Foreskin keratinocyte (primary cell): ENCODE measurements at places on chromosomes 1 and 21.

DNA sequence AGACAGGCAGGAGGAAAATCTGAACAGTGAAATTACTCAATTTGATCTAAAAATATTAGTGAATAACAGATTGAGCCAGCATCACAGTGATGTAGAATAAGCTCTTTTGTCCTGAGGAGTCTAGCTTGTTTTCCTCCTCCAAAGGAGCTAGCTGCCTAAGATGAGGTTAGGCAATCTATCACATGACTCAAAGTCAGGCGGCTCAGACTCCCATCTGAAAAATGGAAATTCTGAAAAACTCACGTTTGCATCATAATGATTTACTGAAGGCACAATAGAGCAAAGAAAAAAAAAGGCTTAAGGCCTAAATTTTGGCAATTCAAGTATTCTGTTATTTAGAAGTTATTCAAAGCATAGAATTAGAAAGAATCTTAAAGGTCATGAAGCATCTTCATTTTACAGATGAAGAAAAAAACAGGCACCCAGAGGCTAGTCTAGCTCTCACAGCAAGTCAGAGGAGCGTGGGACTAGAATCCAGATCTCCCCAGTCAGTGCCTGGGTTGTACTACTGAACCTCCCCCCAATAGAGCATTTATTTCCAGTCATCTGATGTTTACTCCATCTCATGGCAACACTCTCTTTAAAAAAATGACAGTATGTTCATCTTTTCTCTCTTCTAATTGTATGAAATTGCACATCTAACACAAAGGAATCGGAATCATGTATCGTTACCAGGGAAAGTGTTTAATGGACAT, 62.5 kb upstream of the ATF3 start:
- DNase-seq: no peak

- DNase-seq: peak; percentile 66
These were observed 46.9 kb downstream of the DOP1B start for GRCh38 chr21:36203603-36203889.

DNA sequence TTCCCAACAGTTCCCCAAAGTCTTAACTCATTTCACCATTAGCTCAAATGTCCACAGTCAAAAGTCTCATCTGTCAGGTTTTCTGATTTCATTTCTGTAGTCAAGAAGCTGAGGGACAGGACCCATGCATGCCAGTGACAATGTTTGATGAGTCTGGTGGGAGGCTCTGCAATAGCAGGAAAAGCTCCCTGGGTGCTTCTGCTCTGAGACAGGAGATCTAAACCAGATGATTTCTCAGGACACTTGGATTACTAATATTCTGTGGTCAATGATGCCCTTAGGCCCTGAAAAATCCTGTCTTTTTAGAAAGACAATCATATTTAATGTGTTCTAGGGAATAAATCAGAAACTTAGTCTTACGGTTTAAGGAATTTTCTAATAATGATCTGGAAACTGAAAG, 56.4 kb downstream of the PCBP3 start:
- DNase-seq: no peak

GRCh38 chr1:199020904-199021303, 382.1 kb downstream of the PTPRC start:
- no peak for DNase-seq

GRCh38 chr1:176682830-176683535, 220.0 kb downstream of the PAPPA2 start:
- DNase-seq: no peak

DNA sequence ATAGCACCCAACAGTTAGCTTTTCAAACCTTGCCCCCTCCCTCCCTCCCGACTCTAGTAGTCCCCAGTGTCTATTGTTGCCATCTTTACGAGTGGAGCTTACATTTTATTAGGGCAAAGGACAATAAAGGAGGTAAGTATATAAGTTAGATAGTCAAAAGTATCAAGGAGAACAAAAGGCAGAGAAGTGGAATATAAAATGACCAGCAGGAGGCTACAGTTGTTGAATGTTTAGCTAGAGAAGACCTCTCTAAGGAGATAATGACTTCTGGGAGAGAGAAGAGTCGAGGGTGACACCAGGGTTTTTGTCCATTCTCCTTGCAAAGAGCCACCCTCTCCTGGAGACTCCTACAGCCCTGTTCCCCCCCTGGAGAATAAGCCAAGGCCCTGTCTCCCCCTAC, 48.7 kb downstream of the SYT6 start:
- no peak for DNase-seq

DNA sequence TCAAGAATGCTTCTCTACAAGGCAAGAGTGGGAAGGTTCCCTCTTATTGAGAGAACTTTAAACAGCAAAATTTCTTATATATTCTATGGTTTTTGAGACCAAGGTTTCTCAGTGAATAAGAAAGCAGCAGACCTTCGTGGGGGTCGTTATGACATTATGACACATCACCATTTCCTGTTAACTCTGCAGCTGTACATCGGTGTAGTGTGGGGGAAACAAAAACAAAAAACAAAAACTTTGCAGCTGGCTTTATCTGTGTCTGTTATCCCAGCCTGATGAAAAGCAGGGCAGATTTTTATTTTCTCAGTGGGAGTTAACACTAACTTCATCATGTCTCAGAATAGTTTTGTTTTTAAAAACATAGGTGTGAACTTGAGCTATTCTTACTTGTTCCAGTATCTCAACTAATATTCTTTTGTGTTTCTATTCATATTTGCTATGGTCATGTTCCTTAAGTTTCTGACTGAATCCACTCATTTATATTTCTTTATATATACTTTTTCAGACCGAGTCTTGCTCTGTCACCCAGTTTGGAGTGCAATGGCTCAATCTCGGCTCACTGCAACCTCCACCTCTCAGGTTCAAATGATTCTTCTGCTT, 2.1 kb downstream of the SDE2 start:
- no peak for DNase-seq

DNA sequence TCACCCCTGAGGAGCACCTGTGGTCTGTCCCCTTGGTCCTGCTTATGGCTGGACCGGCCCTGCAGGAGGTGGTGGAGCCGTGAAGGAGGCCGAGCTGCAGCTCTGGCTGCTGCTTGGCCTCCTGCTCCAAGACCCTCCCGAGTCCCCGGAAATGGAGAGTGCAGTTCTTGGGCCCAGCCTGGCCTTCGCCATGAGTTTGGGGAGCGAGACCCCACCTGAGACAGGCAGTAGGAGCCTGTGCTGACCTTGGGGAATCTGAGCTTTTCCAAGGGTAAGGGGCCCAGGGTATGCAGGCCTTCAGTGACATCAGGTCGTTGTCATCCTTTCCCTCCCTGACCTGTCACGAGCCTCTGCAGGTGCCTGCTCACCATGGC, 14.1 kb downstream of the TMEM201 start:
- DNase-seq: no peak

GRCh38 chr1:186014370-186015037, 280.3 kb downstream of the HMCN1 start:
- DNase-seq: no peak

DNA sequence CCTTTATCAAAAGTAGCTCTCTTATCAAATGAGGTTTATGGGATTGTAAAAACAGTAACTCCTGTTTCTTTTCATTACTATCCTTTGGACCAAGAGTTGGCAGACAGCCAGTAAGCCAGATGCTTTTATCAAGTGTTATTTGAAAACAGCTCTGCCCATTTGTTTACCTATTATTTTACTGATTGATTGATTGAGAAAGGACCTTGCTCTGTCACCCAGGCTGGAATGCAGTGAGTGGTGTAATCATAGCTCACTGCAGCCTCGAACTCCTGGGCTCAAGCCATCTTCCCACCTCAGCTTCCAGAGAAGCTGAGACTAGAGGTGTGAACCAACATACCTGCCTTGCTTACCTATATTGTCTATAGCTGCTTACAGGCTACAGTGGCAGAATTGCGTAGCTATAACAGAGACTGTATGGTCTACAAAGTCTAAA, 3.6 kb downstream of the PRKAB2 start:
- no peak for DNase-seq

DNA sequence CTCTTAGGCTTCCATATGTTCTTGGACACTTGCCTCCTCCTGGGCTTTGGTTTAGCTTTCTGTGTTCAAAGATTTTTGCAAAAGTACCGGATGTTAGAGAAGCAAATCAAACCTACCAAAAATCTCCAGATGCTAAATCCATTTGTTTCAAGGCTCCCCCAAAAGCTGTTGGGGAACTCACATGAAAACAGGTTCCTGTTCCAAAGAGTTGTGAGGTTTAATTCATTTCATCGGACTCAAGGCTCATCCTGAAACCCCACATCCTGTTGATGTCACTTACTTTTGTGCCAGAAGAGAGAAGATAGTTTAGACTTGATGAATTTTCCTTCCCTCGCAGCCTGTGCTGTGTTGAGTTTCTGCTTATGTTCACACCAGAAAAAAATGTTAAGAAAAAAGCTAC, 41.7 kb upstream of the RXRG start:
- DNase-seq: no peak

- DNase-seq: no peak
These were observed at the start of gene ARHGEF2 for GRCh38 chr1:155978325-155978972. ARHGEF2 (minus strand) TSS chr1:155978547; CDS start chr1:155978427, 120 bp downstream.

- no peak for DNase-seq
These were observed 51.4 kb downstream of the CDC7 start for GRCh38 chr1:91552091-91552490.

- DNase-seq: no peak
These were observed 156.4 kb upstream of the B3GALT2 start for GRCh38 chr1:193342811-193343210.

DNA sequence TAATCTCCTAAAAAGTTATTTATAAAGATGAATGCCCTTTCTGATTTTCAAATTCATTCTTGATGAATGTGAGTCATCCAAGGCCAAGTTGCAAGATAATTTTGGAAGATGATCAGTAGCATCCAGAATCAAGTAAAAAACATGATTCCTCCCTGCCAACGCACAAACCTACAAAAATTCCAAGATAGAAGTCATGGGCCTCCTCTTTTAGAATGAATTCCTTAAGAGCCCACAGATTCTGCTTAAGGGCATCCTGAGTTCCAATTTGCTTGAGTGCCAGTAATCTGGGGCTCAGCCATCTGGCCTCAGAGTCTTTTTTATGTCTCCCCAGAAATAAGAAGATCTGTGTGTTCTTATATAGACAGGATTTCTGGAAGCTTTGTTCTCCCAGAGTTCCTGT, 23.2 kb upstream of the SPATA6 start:
- DNase-seq: peak; percentile 32

DNA sequence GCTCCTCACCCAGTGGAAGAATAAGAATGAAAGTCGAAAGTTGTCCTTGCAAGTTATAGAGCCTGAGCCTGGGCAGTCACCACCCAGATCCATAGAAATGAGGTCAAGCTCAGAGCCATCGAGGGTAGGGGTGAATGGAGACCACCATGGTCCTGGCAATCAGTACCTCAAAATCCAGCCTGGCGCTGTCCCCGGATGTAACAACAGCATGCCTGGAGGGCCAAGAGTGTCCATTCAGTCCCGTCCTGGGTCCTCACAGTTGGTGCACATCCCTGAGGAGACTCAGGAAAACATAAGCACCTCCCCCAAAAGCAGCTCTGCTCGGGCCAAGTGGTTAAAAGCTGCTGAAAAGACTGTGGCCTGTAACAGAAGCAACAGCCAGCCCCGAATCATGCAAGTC, 41.8 kb downstream of the PLPPR4 start:
- DNase-seq: no peak

DNA sequence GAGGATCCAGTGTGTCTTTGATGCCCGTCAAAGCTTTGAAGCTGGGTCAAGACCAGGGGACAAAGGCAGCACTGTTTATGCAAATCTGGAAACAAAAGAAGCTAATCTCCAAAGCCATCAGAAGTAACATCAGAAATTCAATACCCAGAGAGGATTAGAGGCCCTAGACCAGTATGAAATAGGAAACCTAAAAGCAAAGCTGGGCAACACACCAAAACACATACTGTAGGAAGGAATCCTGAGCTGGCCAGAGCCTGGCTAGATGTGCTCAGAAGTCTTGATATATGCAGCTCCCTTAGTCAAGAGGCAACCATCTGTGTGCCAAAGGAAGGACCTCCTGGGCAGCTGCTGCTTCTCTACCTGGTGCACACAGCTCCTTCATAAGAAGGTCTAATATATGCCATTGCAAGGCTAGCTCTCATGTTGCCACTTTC, 12.3 kb downstream of the COLGALT2 start:
- no peak for DNase-seq

DNA sequence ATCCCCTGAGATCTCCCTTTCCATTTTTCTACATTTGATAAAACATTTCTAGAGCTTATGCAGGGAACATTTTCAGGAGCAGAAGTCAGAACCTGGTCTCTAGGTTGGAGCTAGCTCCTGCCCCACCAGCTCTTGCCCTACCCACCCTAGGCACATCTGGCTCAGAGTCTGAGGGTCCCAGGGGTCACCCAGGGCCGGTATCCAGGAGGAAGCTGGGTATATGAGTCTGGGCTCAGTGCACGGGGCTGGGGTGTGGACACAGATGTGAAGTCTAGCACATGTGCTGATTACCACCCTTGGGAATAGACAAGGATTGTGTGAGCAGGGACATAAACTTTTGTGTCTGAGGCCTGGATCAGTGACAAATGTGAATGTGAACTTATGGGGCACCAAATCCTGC, 95.4 kb downstream of the MATN1 start:
- no peak for DNase-seq

DNA sequence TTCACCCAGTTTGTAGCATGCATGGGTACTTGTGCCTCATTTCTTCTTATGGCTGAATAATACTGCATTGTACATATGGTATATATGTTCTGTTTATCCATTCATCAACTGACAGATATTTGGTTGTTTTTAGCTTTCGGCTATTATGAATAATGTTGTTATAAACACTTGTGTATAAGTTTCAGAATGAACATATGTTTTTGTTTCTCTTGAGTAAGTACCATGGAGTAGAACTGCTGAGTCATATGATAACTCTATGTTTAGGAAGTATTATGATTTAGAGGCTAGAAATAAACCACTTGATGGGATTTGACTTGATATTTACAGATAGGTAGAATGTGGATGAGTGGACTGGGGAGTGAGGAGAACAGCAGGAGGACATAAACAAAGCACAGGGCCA, 48.6 kb downstream of the WNT2B start:
- DNase-seq: no peak

- peak; percentile 32 for DNase-seq
These were observed 127.8 kb downstream of the GABPA start for GRCh38 chr21:25862596-25862995.

DNA sequence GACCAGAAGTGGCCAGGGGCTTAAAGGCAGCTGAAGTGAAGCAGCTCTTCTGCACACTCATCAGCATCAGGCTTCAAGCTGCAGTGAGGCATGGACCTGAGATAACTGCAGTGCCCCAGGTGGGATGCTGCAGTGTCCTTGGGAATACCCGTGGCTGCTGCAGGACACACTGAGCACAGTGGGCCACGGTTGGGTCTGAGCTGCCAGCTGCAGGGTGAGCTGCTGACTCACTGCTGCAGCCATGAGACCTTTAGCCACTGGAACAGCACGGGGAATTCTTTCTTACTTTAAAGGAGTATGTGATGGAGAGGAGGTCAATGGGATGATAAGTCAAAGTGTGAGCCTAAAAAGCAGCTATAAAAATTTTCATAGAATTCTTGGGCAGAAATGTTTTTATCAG, 102.1 kb downstream of the XCL2 start:
- no peak for DNase-seq

DNA sequence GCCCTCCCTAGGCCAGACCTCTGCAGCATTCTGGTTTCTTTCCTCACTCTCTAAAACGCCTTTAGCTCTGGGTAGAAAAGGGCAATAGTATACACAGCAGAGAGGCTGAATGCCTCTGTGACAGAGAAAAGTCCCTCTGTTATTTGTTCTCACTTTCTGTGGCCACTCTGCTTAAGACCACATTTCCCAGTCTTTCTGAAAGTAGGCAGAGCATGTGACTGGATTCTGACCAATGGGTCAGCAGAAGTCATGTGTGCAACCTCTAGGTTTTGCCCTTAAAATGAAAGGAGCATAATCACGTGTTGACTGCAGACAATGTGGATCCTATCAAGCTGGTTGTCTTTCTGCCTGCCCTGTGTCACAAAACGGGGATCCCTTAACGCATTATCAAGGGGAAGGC, 79.7 kb upstream of the MARK1 start:
- DNase-seq: no peak

GRCh38 chr1:113868387-113869083, 3.0 kb downstream of the PTPN22 start:
- DNase-seq: no peak
